Activated T-helper 1 cell treated with anti-CD3 and anti-CD28 coated beads, Interleukin-12 subunit alpha, Interleukin-12 subunit beta, Interleukin-2, Interleukin-4 antibody, amounts not matched to agents 30 ng/mL and 10 ng/mL and 1 ng/mL, durations not matched to agents 14 hours and 24 hours and 36 hours (primary cell): ENCODE measurements at places on chromosomes 7 and 10. TPM values are rescaled to one million over a fixed set of nuclear protein-coding genes. Genes with fewer than 3 reads are reported as not detected.

The COL13A1 gene
- not detected in 2 replicates for total RNA-seq

The KCNIP2 gene
- 1.4 and 2.5 TPM in 2 replicates for total RNA-seq

The CALHM1 gene
- not detected in 2 replicates for total RNA-seq

The TAS2R5 gene
- 0.67 and 0.98 TPM in 2 replicates for total RNA-seq

The ATOH7 gene
- total RNA-seq = not detected in 2 replicates

The SFMBT2 gene
- 38.3 and 39.1 TPM in 2 replicates for total RNA-seq

The RALA gene
- total RNA-seq = 38.8 and 43.4 TPM in 2 replicates

The DKK1 gene
- total RNA-seq = not detected in 2 replicates

- DNase-seq = no peak
These were observed 266.0 kb upstream of the PITRM1 start for GRCh38 chr10:3438606-3439005.

- DNase-seq = no peak
These were observed 18.2 kb upstream of the CDH23 start for GRCh38 chr10:71378336-71379117.

DNA sequence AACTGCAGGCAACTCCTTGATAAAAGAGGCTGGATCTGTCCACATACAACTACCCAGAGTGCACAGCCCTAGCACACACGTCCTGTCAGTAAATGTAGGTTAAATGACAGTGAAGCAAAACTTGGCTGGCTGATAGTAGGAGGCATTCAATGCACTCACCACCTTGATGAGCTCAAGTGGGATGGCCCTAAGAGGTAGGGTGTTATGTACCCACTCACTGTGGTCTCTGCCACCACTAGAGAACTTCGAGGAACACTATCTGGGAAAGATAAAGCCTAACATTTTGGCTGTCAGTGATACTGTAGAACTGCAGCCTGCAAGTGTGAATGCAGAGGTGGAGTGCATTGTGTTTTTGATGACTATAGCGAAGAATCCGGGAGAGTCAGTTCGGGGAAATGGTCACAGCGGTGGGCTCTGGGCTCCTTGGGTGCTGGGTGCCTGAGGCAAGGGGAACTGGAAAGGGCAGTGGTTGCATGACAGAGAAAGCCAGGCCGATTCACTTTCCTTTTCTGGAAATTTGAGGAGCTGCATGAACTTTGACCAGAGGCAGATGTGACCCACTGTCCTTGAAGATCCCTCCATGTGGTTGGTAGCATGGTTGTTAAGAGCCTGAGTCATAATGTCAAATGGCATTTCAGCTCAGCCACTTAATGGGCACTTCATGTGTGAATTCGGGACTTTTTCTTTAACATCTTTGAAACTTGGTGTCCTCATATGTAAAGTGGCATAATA, 93.1 kb upstream of the ZPBP start:
- no peak for DNase-seq

- no peak for DNase-seq
These were observed 24.9 kb upstream of the TNRC18 start for GRCh38 chr7:5448378-5449037.

DNA sequence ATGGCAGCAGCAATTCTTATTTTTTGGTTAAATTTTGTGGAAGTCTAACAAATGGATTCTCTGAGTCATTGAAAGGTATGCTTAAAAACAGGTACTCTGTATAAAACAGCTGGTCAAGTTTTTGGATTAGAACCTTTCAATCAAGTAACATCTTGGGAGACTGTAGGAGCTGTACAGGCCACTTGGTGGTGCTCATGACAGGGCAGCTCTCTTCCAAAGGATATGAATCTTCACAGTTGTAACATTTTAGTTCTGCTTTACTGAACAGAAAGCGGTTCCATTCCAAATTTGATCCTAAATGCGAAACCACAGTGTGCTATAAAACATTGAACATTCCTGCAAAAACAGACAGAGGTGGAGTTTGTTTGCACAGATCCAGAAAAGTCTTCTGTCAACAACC, 44.5 kb upstream of the AGR3 start:
- no peak for DNase-seq

- no peak for DNase-seq
These were observed 56.4 kb downstream of the VIPR2 start for GRCh38 chr7:159088016-159088865.

DNA sequence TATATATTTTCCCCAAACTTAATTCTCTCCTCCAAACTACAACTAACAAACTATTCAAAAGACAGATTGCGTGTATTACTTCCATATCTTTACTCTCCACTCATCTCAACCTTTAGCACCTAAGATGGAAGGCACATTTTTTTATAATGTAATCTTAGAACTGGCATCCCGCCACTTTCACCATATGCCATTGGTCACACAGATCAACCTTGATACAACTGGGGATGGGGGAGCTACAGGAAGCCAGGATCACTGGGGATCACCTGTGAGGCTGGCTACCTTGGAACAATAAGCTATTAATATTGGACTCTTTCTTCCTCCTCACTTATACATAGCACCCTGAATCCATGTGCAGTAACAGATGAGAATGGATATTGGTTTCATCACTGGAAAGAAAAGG, 469.6 kb upstream of the LRRN3 start:
- DNase-seq = no peak

DNA sequence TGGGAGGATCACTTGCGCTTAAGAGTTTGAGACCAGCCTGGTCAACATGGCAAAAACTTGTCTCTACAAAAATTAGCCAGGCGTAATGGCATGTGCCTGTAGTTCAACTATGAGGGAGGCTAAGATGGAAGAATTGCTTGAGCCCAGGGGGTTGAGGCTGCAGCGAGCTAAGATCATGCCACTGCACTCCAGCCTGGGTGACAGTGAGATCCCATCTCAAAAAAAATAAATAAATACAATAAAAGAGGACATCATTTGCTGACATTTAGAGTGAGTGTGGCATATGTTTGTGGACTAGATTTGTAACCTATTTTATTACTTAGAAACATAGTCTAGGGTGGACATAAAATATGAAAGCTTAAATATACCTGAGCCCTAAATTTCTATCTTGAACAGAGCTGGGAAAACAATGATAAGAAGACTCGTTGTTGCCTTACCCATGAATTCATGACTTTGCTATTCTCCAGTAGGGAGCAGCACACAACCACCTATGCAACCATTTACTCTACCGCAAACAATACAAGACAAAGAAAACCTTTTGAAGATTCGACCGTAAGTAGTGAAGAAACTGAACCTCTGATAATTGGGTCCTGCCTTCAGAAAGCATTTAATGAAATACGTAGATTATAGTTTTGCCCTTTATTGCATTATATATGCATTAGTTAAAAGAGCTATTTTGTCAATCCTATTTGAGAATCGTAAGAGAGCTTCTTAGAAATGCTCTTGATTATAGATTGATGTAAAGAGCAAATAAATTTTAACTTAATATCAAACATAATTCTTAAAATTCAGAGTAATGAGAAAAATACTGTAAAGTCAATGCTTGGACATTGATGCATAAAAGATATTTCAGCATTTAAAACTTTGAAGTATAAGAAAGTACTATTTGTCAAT, 83.5 kb downstream of the GNAT3 start:
- DNase-seq = no peak

DNA sequence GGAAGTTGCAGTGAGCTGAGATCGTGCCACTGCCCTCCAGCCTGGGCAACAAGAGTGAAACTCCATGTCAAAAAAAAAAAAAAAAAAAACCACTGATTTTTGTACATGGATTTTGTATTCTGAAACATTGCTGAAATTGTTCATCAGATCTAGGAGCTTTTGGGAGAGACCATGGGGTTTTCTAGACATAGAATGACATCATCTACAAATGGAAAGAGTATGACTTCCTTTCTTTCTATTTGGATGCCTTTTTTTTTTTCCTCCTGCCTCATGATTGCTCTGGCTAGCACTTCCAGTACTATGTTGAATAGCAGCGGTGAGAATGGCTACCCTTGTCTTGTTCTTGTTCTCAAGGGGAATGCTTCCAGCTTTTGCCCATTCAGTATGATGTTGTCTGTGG, 89.1 kb downstream of the ANLN start:
- no peak for DNase-seq

DNA sequence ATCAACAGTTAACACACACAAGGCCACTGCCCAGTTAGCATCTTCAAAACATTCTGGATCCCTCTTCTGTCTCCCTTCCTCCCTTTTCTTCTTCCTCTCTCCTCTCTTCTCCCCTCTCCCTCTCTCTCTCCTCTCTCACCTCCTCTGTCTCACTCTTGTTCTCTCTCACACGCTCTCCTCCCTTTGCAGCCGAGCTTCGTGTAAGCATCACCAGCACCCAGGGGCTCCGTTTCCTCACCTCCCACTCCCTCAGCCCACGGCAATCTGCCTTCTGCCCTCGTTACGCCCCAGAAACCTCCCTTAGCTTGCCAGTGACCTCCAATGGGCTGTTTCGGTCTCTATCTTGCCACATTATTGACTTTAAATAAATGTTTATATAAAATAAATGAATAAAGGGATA, 147.4 kb downstream of the TEX36 start:
- no peak for DNase-seq

DNA sequence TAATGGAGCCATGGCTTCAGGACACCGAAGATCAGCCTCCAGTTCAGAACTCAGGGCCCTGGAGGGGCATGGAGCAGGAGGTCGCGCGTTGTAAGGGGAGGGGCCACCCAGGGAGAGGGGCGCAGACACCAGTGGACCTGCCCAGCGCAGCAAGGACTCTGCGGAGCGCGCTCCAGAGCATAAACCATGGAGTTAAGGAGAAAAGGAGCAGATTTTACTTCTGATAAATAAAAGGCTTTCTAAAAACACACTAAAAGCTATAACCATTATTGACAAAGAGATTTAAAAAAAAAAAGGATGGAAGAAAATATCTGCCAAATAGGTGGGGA, 10.5 kb downstream of the CALY start:
- no peak for DNase-seq

- DNase-seq = no peak
These were observed 670.8 kb downstream of the SORCS1 start for GRCh38 chr10:106493751-106494150.

GRCh38 chr10:119030421-119031250, 1.1 kb downstream of the NANOS1 start:
- peak; percentile 39 for DNase-seq

GRCh38 chr7:143499743-143500348, 22.2 kb downstream of the TAS2R41 start:
- no peak for DNase-seq

- no peak for DNase-seq
These were observed 1.9 kb downstream of the RSBN1L start for GRCh38 chr7:77698042-77698625.

GRCh38 chr10:71533936-71534335, 137.2 kb downstream of the CDH23 start:
- no peak for DNase-seq

DNA sequence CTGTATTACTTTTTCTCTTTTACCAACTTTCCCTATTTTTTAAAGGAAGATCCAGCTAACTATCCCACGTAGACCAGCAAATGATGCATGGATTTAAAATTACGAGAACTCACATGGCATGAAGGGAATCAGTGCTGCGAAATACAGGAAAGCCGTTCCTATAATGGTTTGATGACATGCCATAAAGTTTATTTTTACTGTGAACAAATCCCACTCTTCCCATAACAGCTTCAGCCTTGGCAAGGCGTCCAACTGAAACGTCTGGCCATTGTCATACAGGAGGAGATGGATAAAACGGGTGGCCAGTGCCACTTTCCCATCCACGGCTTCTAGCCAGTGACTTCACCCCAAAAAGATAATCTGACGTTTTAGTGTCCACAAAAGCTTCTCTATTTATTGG, 106.2 kb upstream of the DDC start:
- DNase-seq = no peak
